ENCODE measurements at places on chromosomes 13 and 19. TPM values are rescaled to one million over a fixed set of nuclear protein-coding genes. Genes with fewer than 3 reads are reported as not detected.

DNA sequence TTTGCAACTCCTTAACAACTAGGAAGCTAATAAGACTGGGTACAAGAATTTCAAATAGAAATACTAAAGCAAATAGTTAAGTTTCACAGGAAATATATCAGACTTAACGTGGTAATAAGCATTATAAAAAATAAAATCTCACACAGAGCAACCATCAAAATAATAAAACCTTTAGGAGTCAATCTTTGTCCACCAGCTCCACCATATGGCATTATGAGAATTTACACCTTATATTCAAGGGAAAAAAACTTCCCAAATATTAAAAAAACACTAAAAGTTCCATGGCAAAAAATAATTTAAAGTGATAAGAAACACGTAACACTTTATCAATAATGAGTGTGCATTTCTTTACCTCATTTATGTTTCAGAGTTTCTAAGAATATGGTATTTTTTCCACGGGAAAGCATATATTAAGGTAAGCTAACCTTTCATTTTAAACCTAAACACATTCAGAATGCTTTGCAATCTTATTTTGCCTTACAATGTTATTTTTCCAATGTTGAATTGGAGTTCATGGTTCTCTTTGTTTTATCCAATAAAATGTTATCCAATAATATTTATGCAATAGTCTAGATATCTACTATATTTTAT is 423.2 kb upstream of the SGCG start:
- no peak overlapping the region for H3K27ac ChIP-seq
- no peak overlapping the region for H3K4me3 ChIP-seq
- no peaks in the 10 kb centered on the region for H3K27me3 ChIP-seq

DNA sequence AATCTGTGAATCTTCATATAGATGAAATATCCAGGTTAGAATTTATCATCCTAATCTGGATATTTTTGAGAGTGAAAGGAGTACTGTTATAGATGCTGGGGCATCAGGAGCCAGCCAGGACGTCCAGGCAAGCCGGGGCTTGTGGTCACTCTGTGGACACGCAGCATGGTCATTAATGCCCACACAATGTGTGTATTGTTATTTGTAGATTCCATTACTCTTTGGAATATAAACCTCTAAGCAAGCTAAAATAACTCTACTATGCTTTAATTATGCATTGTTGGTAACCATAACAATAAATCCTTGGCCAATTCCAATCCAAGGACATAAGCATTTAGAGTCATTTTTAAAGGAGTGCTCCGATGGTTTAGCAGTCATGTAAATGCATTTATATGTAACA is 137.9 kb downstream of the TM9SF2 start:
- no peak overlapping the region for H3K4me3 ChIP-seq
- no peaks in the 10 kb centered on the region for H3K4me1 ChIP-seq
- no peaks in the 10 kb centered on the region for H3K27me3 ChIP-seq
- no peak for DNase-seq

GRCh38 chr13:44437356-44438233 is 64.0 kb downstream of the SERP2 start:
- peak overlapping the region; percentile 81 for H3K4me3 ChIP-seq
- H3K27me3 ChIP-seq, result no peaks in the 10 kb centered on the region
- DNase-seq, result no peak
- peaks cover 22% of the 10 kb centered on the region for H3K36me3 ChIP-seq
- H3K4me1 ChIP-seq, result peaks cover 25% of the 10 kb centered on the region
- H3K27ac ChIP-seq, result peak overlapping the region; percentile 94

- H3K4me1 ChIP-seq, result no peaks in the 10 kb centered on the region
- H3K4me3 ChIP-seq, result no peak overlapping the region
- H3K36me3 ChIP-seq, result no peaks in the 10 kb centered on the region
- no peak for DNase-seq
These were observed 16.2 kb upstream of the IFT88 start for GRCh38 chr13:20550799-20551198.

- DNase-seq, result no peak
- no peaks in the 10 kb centered on the region for H3K27me3 ChIP-seq
- no peak overlapping the region for H3K4me3 ChIP-seq
- H3K36me3 ChIP-seq, result no peaks in the 10 kb centered on the region
- no peak overlapping the region for H3K27ac ChIP-seq
- no peaks in the 10 kb centered on the region for H3K4me1 ChIP-seq
These were observed 1255.9 kb upstream of the MIR17HG start for GRCh38 chr13:90091611-90092010.

DNA sequence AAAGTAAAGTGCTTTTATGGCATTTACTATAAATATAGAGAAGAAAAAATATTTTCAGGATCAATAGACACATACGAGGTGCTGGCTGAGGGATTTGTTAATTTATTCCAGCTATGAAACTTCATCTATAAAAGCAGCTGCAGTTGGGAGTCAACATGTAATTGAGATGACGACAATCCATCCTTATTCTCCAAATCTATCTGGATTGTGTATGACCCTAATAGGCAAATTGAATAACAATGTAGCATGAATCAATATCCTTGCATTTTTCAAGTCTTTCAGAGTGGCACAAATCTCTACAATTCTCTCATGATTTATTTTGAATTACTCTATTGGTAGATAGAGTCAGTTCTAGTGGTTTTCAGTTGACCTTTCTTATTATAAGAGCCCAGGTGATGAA is 1296.5 kb upstream of the SPRY2 start:
- no peak for DNase-seq
- H3K27ac ChIP-seq, result no peak overlapping the region
- H3K27me3 ChIP-seq, result no peaks in the 10 kb centered on the region
- no peak overlapping the region for H3K4me3 ChIP-seq

DNA sequence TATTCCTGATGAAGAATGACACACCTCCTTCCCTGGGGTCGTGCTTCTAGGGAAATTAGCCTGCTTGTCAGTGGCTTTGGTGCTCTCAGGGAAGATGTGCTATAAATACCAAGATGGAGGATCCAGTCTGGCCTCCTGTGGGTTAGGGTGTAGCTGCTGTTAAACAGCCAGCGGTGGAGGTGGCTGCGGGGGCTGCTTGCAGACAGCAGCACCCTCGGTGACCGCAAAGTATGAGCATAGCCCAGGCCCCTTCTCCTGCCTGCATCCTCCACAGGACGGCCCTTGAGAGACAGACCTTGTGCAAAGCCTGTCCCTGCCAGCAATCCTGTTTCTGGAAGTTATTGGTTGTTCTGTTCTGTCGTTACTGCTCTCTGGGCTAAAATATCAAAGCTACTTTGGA is 11.4 kb downstream of the VSTM2B start:
- H3K4me3 ChIP-seq, result no peak overlapping the region
- H3K27me3 ChIP-seq, result peaks cover 24% of the 10 kb centered on the region
- DNase-seq, result no peak

GRCh38 chr19:9936326-9937000 is at the start of gene OLFM2:
Gene OLFM2, minus strand, starts transcription at chr19:9936515. Its CDS starts 149 bp downstream, at chr19:9936366.
- H3K4me3 ChIP-seq, result peak within 1 kb of the TSS; percentile 40
- H3K27me3 ChIP-seq, result peaks cover 59% of the 10 kb centered on the region
- no peak within 1 kb of the TSS for H3K27ac ChIP-seq
- H3K36me3 ChIP-seq, result no peaks in the 10 kb centered on the region
- DNase-seq, result no peak
- peaks cover 20% of the 10 kb centered on the region for H3K4me1 ChIP-seq

DNA sequence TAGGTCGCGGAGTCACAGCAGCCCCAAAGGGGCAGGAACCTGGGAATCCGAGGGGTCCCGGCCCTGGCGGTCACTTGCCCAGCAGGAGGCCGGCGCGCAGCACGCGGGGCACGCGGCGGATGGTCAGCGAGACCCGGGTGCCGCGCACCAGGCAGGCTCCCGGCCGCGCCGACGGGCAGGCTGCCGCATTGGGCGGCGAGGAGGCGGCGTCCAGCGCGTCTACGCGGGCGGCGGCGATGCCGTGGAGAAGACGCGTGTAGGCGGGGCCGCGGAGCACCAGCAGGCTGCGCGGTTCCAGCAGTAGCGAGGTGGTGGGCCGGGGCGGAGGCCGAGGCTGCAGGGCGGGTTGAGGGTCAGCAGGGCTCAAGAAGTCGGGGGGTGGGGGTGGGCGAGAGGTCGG is 607 bp upstream of the SYNE4 start:
- peaks cover 3% of the 10 kb centered on the region for H3K36me3 ChIP-seq
- H3K4me3 ChIP-seq, result peak overlapping the region; percentile 55
- no peaks in the 10 kb centered on the region for H3K27me3 ChIP-seq
- H3K4me1 ChIP-seq, result peaks cover 18% of the 10 kb centered on the region
- peak; percentile 82 for DNase-seq
- H3K27ac ChIP-seq, result peak overlapping the region; percentile 65

DNA sequence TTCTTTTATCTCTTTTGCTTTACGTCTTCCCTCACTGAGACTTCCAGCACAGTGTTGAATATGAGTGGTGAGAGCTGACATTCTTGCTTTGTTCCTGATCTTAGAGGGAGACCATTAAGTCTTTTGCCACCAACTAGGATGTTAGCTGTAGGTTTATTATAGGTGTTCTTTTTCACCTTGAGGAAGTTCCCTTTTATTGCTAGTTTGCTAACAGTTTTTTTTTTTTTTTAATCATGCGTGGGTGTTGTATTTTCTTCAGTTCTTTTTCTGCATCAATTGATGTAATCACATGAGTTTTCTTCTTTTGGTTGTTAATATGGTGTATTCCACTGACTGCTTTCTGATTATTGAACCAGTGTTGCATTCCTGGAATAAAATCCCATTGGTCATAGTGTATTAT is 21.1 kb downstream of the AP1M1 start:
- no peaks in the 10 kb centered on the region for H3K27me3 ChIP-seq
- H3K27ac ChIP-seq, result no peak overlapping the region
- no peaks in the 10 kb centered on the region for H3K4me1 ChIP-seq

DNA sequence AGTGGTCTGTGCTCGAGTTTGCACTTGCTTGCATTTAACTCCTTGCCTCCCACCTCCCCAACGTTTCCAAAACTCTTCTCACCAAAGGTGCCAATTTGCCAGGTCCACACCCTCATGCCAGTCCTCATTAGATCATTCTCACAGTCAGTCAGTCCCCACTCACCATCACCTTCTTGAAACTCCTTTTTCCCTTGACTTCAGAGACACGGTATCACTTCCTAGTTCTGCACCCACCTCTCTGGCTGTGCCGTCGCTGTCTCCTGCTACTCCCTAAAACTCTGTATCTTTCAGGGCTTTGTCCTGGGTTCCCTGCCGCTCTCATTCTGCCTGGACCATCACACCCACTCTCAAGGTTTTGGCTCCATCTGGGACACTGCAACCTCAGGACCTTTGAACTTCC is 19.6 kb downstream of the OLFM2 start:
- peaks cover 34% of the 10 kb centered on the region for H3K27me3 ChIP-seq
- H3K27ac ChIP-seq, result no peak overlapping the region
- H3K36me3 ChIP-seq, result no peaks in the 10 kb centered on the region
- no peak overlapping the region for H3K4me3 ChIP-seq
- no peak for DNase-seq
- peaks cover 19% of the 10 kb centered on the region for H3K4me1 ChIP-seq

DNA sequence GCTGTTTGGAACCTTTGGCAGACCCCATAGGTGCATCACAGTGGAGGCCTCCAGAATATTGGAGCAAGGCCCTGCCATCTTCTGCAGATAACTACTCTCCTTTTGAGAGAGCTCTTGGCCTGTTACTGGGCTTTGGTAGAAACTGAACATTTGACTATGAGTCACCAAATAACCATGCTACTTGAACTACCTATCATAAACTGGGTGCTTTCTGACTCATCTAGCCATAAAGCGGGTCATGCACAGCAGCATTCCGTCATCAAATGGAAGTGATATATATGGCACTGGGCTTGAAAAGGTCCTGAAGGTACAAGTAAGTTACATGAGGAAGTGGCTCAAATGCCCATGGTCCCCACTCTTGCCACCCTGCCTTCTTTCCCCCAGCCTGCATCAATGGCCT is 782.5 kb upstream of the SLITRK6 start:
- DNase-seq, result no peak
- no peaks in the 10 kb centered on the region for H3K36me3 ChIP-seq
- H3K4me1 ChIP-seq, result no peaks in the 10 kb centered on the region
- no peak overlapping the region for H3K4me3 ChIP-seq
- H3K27ac ChIP-seq, result no peak overlapping the region
- H3K27me3 ChIP-seq, result no peaks in the 10 kb centered on the region

- H3K4me3 ChIP-seq, result no peak overlapping the region
- no peak for DNase-seq
- H3K36me3 ChIP-seq, result peaks cover 94% of the 10 kb centered on the region
- no peaks in the 10 kb centered on the region for H3K27me3 ChIP-seq
- no peaks in the 10 kb centered on the region for H3K4me1 ChIP-seq
- H3K27ac ChIP-seq, result no peak overlapping the region
These were observed 14.6 kb downstream of the ZNF333 start for GRCh38 chr19:14704450-14704849.

- H3K27me3 ChIP-seq, result no peaks in the 10 kb centered on the region
- no peak overlapping the region for H3K4me3 ChIP-seq
- H3K4me1 ChIP-seq, result no peaks in the 10 kb centered on the region
- no peak for DNase-seq
- H3K36me3 ChIP-seq, result no peaks in the 10 kb centered on the region
These were observed 1225.7 kb upstream of the MIR17HG start for GRCh38 chr13:90121784-90122183.

- no peak for DNase-seq
- no peak overlapping the region for H3K27ac ChIP-seq
- H3K4me1 ChIP-seq, result peaks cover 8% of the 10 kb centered on the region
- H3K36me3 ChIP-seq, result no peaks in the 10 kb centered on the region
- peaks cover 39% of the 10 kb centered on the region for H3K27me3 ChIP-seq
- H3K4me3 ChIP-seq, result peak overlapping the region; percentile 38
These were observed 755 bp downstream of the SERTM1 start for GRCh38 chr13:36674337-36675212.

DNA sequence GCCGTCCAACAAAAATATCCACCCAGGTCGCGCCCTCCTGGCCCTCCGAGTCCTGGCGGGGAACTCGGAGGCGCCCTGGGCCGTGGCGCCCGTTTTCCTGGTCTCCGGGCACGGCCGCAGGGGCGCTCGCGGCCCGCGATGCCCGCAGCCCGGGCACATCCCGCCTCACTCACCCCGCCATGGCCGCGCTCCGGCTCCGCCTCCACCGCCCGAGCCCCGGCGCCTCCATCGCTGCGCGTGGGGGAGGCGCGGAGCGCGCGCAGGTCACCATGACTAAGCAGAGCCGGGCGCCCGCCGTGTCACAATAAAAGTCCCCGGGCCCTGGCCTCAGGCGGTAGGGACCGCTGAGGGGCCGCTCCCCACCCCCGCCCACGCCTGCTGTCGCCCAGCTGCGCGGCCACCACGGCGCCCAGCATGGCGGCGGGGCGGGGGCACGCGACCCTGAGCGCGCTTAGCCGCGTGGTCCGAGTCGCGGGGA is 593 bp downstream of the KEAP1 start:
- H3K27me3 ChIP-seq, result no peaks in the 10 kb centered on the region
- peak overlapping the region; percentile 97 for H3K27ac ChIP-seq
- peak; percentile 97 for DNase-seq
- peaks cover 51% of the 10 kb centered on the region for H3K4me1 ChIP-seq
- peak overlapping the region; percentile 85 for H3K4me3 ChIP-seq
- H3K36me3 ChIP-seq, result peaks cover 21% of the 10 kb centered on the region

Gene STARD13
- total RNA-seq, result 61.0 TPM

Gene ISYNA1
- total RNA-seq, result 30.6 TPM

Gene KL
- 14.7 TPM for total RNA-seq

Gene ZSCAN5C
- total RNA-seq, result not detected

Gene AKAP8L
- 94.2 TPM for total RNA-seq

Gene HTR2A
- total RNA-seq, result 0.32 TPM

Gene THSD1
- total RNA-seq, result 14.9 TPM

Gene ZNF492
- 0.24 TPM for total RNA-seq

Gene VSTM2B
- not detected for total RNA-seq

Gene SLC25A41
- total RNA-seq, result not detected

Gene MEDAG
- 7.2 TPM for total RNA-seq

Data from lower lobe of right lung (tissue), 2 donors.